CD4-positive, CD25-positive, alpha-beta regulatory T cell (primary cell): ENCODE measurements at places on chromosomes 6 and 20.

GRCh38 chr6:4660377-4661321, 115.6 kb upstream of the CDYL start:
- no peaks in the 10 kb centered on the region for H3K36me3 ChIP-seq
- H3K27me3 ChIP-seq = no peaks in the 10 kb centered on the region
- H3K4me1 ChIP-seq = no peaks in the 10 kb centered on the region
- no peak overlapping the region for H3K27ac ChIP-seq
- no peak for DNase-seq

DNA sequence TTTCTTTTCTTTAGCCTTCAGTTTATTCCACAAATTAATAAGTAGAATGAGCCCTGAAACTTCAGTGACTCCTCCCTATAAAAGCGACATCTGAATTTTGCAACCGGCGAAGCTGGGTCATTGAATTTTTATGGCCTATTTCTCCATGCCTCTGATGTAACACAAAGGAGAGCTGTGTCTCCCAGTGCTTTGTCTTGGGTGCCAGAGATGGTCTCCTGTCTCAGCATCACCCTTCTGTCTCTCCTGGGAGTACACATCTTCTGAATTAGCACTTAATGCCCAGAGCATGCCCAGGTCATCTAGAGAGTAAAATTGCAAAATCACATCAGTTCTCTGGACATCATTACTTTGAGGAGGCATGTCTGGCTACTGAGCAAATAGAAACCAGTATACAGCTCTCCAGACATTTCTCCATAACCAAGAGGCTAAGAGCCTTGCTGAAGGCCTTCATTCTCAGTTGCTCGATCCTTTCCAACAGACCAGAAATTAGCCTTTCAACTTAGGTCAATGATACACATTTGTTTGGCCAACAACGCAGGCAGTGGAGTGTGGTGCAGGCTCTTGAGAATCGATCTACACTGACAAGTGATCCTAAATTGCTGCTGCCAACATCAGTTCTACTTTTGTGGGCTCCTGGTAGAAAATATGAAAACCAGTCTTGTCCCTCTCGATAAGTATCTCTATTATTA, 176.0 kb upstream of the FOXQ1 start:
- H3K27me3 ChIP-seq = no peaks in the 10 kb centered on the region
- no peaks in the 10 kb centered on the region for H3K36me3 ChIP-seq
- H3K4me3 ChIP-seq = no peak overlapping the region

GRCh38 chr6:147859071-147859470, 350.6 kb downstream of the SAMD5 start:
- no peaks in the 10 kb centered on the region for H3K27me3 ChIP-seq
- no peak overlapping the region for H3K4me3 ChIP-seq
- H3K4me1 ChIP-seq = no peaks in the 10 kb centered on the region
- H3K27ac ChIP-seq = no peak overlapping the region
- H3K36me3 ChIP-seq = no peaks in the 10 kb centered on the region

DNA sequence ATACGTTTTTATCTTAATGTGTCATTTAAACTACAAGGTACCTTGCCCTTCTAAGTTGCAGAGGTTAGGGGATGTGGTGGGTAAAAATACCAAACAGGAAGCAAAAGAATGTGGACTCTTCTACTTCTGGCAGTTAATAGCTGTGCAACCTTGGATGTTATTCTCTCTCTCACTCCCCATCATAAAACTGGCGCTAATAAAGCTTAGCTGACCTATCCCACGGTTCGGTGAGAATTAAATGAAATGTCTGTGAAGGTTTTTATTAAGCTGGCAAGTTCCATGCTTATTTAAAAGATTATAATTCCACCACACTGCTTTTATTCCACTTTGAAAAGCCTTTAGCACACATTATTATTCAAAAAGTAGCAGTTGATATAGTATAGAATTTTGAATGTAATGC, 127.8 kb upstream of the SLC22A23 start:
- H3K36me3 ChIP-seq = no peaks in the 10 kb centered on the region
- no peak for DNase-seq
- H3K27me3 ChIP-seq = peaks cover 7% of the 10 kb centered on the region
- no peak overlapping the region for H3K4me3 ChIP-seq

- H3K36me3 ChIP-seq = no peaks in the 10 kb centered on the region
- no peak for DNase-seq
- no peaks in the 10 kb centered on the region for H3K27me3 ChIP-seq
- no peaks in the 10 kb centered on the region for H3K4me1 ChIP-seq
- no peak overlapping the region for H3K4me3 ChIP-seq
Measured at GRCh38 chr6:1585669-1586049, 24.1 kb upstream of the FOXC1 start.

DNA sequence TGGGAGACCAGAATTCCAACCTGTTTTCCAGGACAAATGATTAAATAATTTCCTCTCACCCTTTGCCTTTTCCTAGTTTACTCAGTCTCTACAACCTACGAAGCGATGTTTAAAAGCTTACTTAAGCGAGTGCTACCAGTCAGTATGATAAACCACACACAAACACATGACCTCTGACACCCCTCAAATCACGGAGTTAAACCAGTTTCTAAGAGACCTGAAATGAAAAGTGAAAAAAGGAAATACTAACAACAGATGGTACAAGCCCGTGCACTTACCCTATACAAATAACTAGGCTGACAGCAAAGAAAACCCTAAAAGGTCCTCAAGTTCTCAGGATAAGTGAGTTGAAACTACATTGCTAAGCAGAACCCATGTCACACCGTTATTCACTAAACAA, 7.7 kb downstream of the TNFRSF21 start:
- H3K36me3 ChIP-seq = no peaks in the 10 kb centered on the region
- no peak overlapping the region for H3K27ac ChIP-seq
- H3K27me3 ChIP-seq = peaks cover 7% of the 10 kb centered on the region
- H3K4me3 ChIP-seq = no peak overlapping the region

DNA sequence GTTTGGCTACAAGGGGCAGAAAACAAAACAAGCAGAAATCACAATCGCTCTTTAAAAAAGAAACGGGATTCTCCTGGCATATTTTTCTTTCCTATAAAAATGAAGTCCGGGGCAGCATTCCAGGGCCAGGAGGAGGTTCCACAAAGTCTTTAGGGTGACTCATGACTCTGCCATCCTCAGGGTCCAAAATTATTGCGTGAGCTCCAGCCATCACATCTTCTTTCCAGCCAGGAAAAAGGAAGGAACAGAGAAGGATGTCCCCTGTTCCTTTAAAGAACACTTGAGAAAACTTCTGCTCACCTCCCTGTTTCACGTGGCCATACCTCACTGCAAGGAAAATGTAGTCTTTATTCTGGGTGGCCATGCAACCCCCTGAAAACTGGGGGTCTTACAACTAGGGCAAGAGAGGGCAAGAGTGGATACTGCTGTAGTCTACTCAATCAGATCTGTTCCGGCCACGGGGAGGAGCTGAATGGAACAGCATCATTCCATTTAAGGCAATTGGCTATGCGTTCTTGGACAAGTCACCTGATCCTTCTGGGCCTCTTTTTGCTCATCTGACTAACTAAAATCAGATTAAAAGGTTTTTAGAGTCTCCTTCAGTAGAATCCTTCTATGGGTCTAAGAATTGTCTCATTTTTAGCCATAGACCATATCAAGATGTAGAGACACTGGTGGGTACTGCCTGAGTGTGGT, 49.4 kb downstream of the CTCFL start:
- H3K36me3 ChIP-seq = no peaks in the 10 kb centered on the region
- peaks cover 18% of the 10 kb centered on the region for H3K4me1 ChIP-seq
- no peaks in the 10 kb centered on the region for H3K27me3 ChIP-seq
- H3K27ac ChIP-seq = no peak overlapping the region
- no peak for DNase-seq
- no peak overlapping the region for H3K4me3 ChIP-seq

GRCh38 chr20:46967646-46968045, 73.0 kb downstream of the EYA2 start:
- H3K27ac ChIP-seq = no peak overlapping the region
- H3K4me3 ChIP-seq = no peak overlapping the region
- DNase-seq = no peak
- no peaks in the 10 kb centered on the region for H3K36me3 ChIP-seq
- H3K27me3 ChIP-seq = peaks cover 3% of the 10 kb centered on the region
